ENCODE measurements at places on chromosomes 1 and 21. TPM values are rescaled to one million over a fixed set of nuclear protein-coding genes. Genes with fewer than 3 reads are reported as not detected.

The S100A7A gene
- total RNA-seq: not detected

The DPH2 gene
- 30.2 TPM for total RNA-seq

The NBPF26 gene
- total RNA-seq: 39.4 TPM

The ALX3 gene
- 1.4 TPM for total RNA-seq

The FCAMR gene
- total RNA-seq: not detected

The DEPDC1 gene
- total RNA-seq: 9.7 TPM

The INSRR gene
- total RNA-seq: not detected

The KCNJ9 gene
- total RNA-seq: not detected

The ZBTB8B gene
- 0.74 TPM for total RNA-seq

The SYT14 gene
- 5.7 TPM for total RNA-seq

The SLAMF1 gene
- total RNA-seq: not detected

The CSF3R gene
- 10.6 TPM for total RNA-seq

The POGZ gene
- 126 TPM for total RNA-seq
